Chondrocyte (in vitro differentiated cells): ENCODE measurements at places on chromosomes 3 and 15. TPM values are rescaled to one million over a fixed set of nuclear protein-coding genes. Genes with fewer than 3 reads are reported as not detected.

HYPK gene
- total RNA-seq = 7.9 to 26.1 TPM (median 9.9 TPM) in 3 replicates

CCDC174 gene
- total RNA-seq = 15.4 to 18.6 TPM (median 17.2 TPM) in 3 replicates

RHCG gene
- not detected in 3 replicates for total RNA-seq

DNA sequence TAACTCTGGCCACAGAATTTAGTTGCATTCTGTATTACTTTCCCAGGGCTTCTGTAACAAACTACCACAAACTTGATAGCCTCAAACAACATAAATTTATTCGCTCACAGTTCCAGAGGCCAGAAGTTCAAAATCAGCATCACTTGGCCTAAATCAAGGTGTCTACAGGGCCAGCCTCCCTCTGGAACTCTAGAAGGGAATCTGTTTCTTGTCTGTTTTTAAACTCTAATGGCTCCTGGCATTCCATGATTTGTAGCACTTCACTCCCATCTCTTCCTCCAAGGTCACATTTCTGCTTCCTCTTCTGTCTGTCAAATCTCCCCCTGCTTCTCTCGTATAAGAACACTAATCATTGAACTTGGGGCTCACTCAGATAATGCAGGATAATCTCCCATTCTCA, 151.9 kb upstream of the ARPP21 start:
- no peaks in the 10 kb centered on the region for H3K27me3 ChIP-seq
- no peak overlapping the region for H3K4me3 ChIP-seq
- H3K36me3 ChIP-seq = no peaks in the 10 kb centered on the region
- no peak for DNase-seq

- H3K27me3 ChIP-seq = peaks cover 7% of the 10 kb centered on the region
- peaks cover 44% of the 10 kb centered on the region for H3K4me1 ChIP-seq
- peak overlapping the region; percentile 96 for H3K27ac ChIP-seq
- peak overlapping the region; percentile 80 for H3K4me3 ChIP-seq
Measured at GRCh38 chr3:186107215-186108105, 1.4 kb downstream of the ETV5 start.

DNA sequence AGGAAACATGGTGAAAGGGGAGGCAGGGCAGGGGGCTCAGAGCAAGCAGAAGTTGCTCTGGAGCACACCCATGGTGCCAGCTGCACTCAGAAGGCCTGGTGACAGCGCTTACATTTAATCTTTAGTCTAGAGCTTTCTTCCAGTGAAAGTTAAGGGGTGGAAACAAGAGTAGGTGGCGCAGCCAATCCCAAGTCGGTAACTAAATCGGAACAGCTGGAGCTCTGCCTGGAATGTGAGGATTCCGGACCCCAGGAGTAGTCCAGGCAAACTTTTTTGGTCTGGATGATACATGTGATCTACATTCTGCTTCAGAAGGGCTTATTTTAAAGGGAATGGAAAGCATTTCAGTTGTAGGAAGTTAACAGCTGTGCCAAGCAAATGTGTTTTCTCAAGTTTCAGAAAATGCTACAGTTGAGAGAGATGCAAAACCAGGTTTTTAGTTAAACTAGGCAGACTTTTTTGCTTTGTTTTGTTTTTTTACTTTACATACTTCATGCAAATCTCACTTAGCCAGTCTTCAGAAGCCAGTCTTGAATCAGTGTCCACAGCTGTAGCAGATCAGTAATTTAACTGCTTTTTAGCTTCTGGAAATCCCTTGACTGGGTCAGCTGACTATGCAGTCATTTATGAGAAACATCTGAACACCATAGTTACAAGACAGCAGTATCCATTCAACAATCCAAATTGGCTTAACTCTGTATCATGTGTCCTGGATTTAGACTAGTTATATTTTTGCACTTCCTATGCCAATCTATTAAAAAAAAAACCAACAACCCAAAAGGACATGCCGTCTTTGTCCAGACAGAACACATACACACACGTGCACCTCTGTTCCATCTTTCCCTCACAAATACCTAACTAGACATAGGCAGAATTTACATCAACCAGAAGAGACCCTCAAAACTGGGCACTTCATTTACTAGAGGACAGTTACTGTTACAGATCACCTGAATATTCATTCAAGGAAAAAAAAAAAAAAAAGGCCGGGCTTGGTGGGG, 33.2 kb downstream of the ZNF106 start:
- H3K36me3 ChIP-seq = peaks cover 2% of the 10 kb centered on the region

DNA sequence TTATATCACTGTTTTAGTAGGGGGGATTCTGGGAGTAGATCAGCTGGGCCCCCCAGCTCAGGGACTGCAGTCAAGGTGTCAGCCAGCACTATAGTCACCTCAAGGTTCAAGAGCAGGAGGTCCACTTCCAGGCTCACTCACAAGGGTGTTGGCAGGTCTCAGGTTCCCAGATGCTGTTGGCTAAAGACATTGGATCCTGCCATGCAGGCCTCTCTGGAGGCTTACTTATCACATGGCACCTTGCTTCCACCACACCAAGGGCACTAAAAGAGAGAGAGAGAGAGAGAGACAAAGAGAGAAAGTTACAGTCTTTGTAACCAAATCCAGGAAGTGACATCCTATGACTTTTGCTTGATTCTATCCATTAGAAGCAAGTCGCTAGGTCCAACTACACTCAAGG, 7.5 kb upstream of the PPP1R14D start:
- DNase-seq = peak; percentile 13
- H3K4me1 ChIP-seq = peaks cover 7% of the 10 kb centered on the region
- H3K36me3 ChIP-seq = no peaks in the 10 kb centered on the region
- H3K4me3 ChIP-seq = no peak overlapping the region

- H3K36me3 ChIP-seq = peaks cover 44% of the 10 kb centered on the region
- no peak overlapping the region for H3K27ac ChIP-seq
- H3K4me1 ChIP-seq = no peaks in the 10 kb centered on the region
Measured at GRCh38 chr15:42175671-42176070, 19.2 kb upstream of the PLA2G4F start.
